ENCODE measurements at places on chromosomes 2 and 18.

GRCh38 chr2:127106457-127106990 lies 430 bp downstream of the BIN1 start:
- DNase-seq = no peak

- no peak for DNase-seq
Measured at GRCh38 chr18:80107426-80107825, 1.6 kb upstream of the ADNP2 start.

GRCh38 chr2:21500401-21500945 lies 376.7 kb downstream of the TDRD15 start:
- DNase-seq = no peak

DNA sequence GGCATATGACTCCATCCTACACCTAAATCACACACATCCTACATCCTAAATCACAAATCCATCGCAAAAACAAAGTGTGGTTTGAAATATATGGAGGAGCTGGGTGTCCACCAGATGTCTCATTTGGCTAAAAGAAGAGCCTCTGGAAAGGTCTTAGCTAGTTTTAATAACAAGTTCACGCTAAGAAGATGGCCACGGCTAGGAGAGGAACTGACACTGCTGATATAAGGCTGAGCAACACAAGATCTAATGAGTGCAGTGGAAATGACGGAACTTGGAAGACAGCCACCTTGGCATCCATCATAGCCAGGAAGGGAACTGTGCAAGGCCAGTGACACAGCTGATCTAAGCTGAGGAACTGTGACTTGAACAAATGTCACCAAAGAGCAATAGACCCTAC lies 60.0 kb upstream of the AGAP1 start:
- DNase-seq = no peak

DNA sequence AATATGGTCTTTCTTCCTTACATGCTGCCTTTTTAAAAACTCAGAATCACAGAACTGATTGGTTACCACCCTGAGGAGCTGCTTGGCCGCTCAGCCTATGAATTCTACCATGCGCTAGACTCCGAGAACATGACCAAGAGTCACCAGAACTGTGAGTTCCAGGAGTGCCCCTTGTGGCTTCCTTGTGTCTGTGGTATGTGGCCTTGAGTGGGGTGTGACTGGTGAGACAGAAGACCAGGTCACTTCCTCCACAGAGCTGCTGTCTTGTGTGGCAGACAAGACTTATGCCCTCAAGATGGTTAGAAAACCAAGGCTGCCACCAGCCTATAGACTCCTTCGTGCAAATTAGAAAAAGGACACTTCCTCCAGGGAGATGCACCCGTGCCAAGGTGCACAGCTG lies 72.6 kb downstream of the EPAS1 start:
- no peak for DNase-seq

DNA sequence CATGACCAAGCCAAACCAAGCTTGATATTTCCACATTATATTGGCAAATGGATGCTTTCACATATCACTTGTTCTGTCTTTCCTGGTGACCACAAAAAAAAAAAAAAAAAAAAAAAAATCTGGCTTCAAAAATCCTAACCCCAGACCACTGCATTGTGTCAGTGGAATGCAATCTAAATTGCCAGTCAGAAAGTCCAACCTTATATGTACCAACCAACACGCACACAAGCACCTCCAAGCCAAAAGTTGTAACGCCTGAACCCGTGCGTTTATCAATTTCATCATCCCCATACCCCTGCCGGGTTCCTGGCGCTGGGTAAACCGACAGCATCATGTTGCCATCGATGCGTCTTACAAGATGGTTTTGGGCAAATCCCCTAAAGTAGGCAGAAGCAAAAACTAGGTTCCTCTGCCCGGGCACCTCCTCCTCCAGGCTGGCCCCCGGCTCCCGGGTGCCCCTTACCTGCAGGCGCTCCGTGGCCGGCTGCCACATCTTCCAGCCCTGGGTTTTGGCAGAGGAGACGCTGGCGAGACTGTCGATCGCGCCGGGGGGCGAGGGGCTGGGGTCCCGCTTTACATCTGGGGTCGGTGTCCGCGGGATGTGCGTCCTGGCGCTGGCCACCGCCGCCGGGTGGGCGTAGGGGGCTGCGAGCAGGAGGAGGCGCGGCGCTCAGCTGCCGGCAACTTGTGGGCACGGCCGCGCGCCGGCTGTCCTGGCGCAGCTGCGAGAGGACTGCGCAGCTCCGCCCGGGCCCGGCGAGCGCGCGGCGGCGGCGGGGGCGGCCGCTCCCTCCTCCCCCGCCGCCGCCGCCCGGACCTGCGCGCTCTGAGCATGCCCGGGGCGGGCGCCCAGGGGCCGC lies at the start of gene PID1:
Gene PID1 (minus strand): TSS at position 737 of the 860 bp plus-strand sequence. CDS start 244 bp downstream, at position 493.
- peak; percentile 9 for DNase-seq
